Stimulated activated CD4-positive, alpha-beta T cell treated with anti-CD3 and anti-CD28 coated beads, TNF-alpha, amount 100 ng/mL, for 4 hours (primary cell): ENCODE measurements at places on chromosomes 5 and 9.

DNA sequence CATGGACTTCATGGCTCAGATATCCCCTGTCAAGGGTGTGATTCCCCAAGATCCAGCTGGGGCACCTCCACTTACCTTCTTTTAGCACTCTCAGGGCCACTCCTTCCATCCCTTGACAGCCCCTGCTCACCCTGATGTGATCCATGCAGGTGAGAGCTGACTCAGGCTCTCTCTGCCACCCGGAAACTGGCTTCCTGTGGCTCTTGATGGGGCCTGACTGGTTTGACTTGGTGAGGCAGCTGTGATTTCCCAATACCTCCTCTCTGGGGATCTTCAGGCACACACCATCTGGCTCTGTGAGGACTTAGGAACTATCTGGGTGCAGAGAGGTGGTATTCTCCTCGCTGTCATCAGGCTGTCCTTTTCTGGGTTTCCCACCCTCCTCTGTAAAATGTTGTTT, 7.9 kb upstream of the FAT2 start:
- DNase-seq, result no peak

DNA sequence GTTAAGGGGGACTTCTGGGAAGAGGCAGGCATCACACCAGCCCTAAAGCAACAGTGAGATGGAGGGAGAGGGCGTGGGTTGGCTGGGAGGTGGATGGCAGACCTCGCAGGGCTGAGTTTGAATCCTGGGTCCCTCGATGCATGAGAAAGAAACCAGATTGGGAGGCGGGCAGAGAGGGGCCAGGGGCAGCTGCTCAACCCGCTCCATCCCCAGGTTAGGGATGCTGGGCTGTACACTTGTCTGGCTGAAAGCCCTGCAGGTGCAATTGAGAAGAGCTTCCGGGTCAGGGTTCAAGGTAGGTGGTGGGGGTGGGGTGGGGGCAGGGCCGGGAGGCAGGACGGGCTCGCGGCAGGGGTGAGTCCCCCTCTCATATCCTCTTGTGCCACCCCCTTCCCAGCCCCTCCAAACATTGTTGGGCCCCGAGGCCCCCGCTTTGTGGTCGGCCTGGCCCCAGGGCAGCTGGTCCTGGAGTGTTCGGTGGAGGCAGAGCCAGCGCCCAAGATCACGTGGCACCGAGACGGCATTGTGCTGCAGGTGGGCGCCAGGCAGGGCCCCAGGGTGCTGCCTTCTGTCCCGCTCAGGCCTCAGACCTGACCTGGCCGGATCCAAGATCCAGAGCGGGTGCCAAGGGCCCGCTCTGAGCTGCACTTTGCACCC, 49.8 kb upstream of the ASS1 start:
- DNase-seq, result no peak

DNA sequence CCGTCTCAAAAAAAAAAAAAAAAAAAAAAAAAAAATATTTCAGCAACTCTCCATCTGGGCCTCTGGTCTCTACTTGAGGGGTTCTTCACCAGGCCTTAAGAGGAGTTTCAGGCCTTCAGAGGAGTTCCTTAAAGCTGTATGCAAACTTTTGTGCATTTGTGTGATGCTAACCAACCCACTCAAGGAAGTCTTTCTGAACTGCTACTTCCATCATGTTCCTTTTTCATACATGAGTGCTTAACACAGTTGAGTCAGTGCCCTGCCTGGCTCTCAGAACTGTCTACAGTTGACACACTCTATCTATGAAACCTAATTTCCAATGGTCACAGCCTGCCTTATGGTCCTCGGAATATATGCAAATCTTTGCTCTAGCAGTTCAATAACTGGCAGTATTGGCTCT, 146.5 kb downstream of the MEF2C start:
- no peak for DNase-seq

DNA sequence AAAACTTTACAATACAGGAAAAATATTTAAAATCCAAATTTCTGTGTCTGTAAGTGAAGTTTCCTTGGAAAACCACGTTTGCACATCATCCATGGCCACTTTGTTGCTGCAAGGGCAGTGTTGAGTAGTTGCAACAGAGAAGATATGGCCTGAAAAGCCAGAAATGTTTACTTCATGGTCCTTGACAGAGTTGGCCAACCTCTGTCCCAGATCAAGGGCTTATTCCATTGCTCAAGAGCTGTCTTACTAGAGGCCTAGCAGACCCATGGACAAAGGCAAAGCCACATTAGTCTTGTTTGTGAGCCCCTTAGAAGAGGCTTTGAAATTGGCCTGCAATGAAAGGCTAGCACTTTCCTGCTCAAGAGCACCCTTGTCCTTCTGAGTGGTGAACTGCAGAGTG, 119.4 kb downstream of the GAS1 start:
- DNase-seq, result no peak

DNA sequence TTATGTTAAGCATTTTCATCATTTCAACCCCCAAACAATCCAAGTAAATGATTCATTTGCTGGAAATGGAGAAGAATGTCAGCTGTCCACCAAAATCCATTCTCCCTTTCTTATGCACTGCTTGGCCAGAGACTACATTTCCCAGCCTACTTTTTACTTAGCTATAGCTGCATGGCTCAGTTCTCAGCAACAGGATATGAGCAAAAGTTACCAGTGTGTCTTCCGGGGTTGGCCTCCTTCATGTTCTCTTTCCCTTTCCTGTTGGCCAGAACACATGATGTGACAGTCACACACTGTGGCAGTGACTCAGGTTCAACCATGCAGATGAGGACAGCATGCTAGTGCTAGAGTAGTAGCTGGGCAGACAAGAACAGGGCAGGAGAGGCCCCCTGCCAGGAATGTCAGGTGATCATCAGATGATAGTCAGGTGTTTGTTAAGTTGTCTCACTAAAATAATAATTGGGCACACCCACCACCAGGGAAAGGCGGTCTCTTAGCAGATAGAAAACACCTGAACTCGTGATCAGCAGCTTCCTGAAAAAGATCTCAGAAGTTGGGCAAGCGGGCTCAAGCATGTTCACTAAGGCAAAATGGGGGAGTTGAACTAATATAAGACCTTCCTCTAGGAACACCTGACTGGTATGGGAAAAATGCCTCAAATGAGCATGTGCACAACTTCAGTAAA, 12.2 kb downstream of the GPR150 start:
- peak; percentile 33 for DNase-seq

- no peak for DNase-seq
Measured at GRCh38 chr5:10886497-10886896, 125.5 kb upstream of the DAP start.

GRCh38 chr9:83472221-83472665, 66.0 kb downstream of the FRMD3 start:
- no peak for DNase-seq

- no peak for DNase-seq
Measured at GRCh38 chr5:124810396-124811006, 64.1 kb upstream of the ZNF608 start.

DNA sequence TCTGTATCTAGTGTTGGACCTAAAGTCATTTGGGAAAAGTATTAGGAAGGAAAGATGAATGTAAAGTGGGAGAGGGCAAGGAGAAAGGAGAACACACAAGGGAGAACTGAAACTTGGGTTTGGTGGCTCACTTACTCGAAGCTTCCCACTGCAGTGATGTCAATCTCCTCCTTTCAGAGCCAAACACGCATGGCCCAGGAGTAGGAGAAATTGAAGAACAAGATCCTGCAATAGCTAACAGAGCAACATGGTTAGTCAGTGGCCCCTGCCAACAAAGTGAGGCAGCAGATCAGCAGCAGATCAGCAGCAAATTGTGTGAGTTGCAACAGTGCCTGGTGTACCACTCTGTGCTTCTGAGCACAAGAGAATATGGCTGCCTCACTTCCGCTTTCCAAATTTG, 366.4 kb downstream of the PSAT1 start:
- DNase-seq, result no peak

DNA sequence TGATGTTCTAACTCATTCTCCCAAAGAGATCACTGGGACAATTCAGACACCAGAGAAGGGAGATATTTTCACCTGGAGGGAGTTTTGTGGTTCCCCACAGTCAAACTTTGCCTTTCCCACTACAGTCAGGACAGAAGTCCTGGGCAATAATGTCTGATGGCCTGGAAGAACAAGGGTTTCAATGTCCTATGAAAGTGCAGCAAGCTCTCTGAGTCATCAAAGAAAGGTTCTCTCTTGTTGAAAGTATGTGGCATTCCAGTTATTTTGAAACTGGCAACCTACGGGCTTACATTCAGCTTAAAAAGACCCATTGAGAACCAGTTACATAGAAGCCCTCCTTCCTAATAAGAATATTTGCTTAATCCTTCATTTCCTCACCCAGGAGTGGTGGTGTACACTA, 103.9 kb downstream of the INSYN2B start:
- DNase-seq, result no peak

GRCh38 chr9:28135549-28135948, 562.3 kb upstream of the C9orf72 start:
- DNase-seq, result no peak

DNA sequence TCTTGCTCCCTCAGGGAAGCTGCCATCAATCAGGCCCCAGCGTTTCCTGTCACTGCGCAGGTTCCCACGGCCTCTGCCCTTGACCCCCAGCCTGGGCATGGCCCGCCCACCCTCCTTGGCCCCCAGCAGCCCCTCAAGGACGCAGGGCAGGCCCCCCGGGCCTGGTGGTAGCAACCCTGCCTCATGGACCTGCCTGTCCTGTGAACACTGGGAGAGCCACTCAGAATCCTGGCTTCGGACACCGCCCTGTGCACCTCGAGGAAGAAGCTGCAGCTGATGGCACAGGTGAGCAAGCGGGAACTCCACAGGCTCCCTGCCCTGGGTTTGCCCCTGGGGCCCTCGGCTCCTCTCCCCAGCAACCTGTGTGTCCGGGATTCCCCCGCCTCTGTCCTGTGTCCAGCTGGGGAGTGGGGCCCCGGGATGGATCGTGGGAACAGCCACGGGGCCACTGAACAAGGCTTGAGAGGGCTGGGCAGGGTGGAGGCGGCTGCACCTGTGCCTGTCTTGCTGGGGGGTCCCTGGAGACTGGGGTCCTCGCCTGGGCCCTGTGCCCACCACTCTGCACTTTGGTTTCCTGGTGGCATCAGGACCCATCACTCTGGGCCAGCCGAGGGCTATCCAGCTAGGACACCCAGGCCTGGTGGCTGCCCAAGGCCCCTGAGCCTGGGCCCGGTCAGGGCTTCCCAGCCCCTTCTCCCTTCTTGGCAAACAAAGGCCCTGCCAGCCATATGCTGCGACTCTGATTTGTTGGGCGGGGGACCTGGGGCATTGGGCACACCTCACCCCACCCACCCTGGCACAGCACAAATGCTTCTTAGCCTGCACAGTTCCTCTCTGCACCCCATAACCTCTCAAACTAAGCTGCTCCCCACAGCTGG, 33.5 kb upstream of the EGFL7 start:
- DNase-seq, result no peak

GRCh38 chr5:150234576-150235499, 45.0 kb downstream of the SLC6A7 start:
- no peak for DNase-seq

- DNase-seq, result no peak
Measured at GRCh38 chr5:115815006-115815692, 1.3 kb downstream of the CDO1 start.

GRCh38 chr5:177445917-177446199, 756 bp upstream of the PRR7 start:
- no peak for DNase-seq

DNA sequence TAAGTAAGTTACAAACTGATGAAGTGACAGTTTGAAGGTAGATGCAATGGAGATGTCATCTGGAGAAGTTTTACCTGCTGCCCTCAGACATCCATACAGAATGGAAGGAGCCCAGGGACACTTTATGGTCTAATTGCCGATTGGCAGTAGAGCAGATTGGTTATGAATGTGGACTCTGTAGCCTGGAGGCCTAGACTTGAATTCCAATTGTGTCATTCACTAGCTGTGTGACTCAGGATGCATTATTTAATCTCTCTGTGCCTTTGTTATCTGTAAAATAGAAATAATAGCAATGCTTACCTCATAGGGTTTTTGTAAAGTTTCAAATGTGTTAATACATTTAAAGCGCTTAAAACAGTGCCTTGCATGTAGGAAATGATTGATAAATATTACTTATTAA, 5.2 kb upstream of the TCERG1 start:
- no peak for DNase-seq

GRCh38 chr5:22665801-22666200, 187.3 kb downstream of the CDH12 start:
- DNase-seq, result no peak

DNA sequence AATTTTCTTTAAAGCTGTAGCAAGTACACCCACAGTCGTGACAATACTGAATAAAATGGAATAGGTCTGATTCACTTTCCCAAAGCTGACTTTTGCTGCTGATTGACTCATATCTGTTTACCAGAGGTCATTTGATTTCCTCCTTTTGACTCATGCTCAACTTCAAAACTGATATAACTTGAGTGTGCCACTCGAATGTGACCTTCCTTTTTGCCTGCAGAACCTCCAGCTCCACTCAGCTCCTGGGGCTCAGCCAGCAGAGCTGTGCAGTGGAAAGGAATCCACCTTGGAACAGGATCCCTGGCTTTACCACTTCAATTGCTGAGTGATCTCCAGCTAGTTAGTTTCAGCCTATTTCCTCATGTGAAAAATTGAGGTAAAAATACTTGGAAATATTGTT, 84.1 kb downstream of the FEM1C start:
- no peak for DNase-seq

DNA sequence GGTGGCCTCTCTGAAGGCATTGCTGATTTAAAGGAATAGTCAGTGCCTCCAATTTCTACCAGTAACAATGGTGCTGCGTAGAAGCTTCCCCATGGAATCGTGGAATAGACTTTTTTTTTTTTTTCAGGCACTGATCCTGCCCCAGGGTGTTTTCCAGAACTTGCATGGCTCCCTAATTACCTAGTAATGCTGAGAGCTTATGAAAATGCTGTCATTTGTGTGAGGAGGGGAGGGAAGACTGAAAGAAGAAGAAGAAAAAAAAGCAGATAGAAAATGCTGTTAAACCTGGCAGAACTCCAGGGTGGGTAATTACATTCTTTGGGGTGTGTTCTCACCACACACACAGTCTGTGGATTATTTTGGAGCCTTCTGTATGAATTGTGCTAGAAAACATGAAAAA, 4.8 kb upstream of the GRIA1 start:
- no peak for DNase-seq

DNA sequence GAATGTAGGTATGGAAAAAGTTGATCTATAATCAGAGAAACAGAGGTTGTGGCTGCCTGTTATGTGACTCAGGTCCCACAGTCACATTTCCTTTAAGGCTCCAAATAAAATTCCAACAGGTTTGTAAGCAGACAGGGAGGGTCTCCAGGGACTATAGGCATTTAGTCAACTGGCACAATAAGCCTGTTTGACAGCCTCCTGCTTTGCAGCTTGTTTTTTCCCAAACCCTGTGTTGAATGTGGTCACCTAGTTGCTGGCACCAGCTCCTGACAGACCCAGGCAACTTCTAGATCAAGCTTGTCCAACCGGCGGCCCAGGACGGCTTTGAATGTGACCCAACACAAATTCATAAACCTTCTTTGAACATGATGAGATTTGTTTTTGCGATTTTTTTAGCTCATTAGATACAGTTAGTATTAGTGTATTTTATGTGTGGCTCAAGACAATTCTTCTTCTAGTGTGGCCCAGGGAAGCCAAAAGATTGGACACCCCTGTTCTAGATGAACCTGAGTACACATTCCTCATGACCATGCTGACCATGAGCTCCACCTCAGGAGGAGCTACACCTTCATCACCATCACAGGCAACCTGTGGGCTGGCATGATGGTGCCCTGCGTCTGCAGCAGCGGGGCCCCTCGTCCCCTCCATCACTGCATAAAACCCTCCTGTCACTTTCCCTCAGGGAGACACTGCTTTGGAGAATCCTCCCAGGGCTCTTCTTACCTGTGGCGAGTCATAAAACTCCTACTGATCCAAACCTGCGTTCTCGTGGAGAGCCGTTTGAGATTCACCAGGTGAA, 15.7 kb upstream of the GRHPR start:
- no peak for DNase-seq

- DNase-seq, result no peak
Measured at GRCh38 chr5:118768607-118769175, 219.7 kb downstream of the DTWD2 start.
